ENCODE measurements at places on chromosomes 16 and 17. TPM values are rescaled to one million over a fixed set of nuclear protein-coding genes. Genes with fewer than 3 reads are reported as not detected.

GRCh38 chr16:22402191-22402590, 27.8 kb upstream of the CDR2 start:
- H3K36me3 ChIP-seq = peaks cover 3% of the 10 kb centered on the region
- no peak for DNase-seq
- H3K4me3 ChIP-seq = no peak overlapping the region
- H3K27me3 ChIP-seq = no peaks in the 10 kb centered on the region

ZNF785 gene
- 24.8 TPM for total RNA-seq

DNA sequence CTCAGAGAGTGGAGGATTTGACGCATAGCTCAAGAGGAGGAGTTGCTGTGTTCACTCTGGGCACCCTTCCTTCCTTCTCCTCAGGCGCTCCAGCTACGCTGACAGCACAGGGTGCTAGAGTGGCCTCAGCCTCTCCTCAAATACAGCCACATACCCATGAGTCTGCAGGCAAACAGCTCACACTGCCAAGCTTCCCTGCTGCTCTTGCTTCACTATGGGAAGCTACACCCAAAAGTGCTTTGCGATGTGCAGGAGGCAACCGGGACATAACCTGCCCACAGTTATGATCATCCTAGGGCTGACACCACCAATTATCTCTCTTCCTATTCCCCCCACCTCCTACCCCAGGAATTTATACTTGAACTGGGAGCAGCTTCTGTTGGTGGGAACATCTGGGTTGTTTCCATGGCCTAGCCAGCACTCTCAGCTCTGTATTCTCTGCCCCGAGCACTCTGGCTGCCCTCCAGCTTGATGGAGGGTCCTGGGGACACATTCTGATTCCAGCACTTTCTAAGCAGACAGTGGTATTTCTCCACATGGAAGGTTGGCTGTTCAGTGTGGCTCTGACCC, 40.3 kb upstream of the SREBF1 start:
- no peaks in the 10 kb centered on the region for H3K27me3 ChIP-seq
- peaks cover 5% of the 10 kb centered on the region for H3K36me3 ChIP-seq
- peaks cover 2% of the 10 kb centered on the region for H3K4me1 ChIP-seq
- DNase-seq = no peak
- no peak overlapping the region for H3K4me3 ChIP-seq
- H3K27ac ChIP-seq = no peak overlapping the region

DNA sequence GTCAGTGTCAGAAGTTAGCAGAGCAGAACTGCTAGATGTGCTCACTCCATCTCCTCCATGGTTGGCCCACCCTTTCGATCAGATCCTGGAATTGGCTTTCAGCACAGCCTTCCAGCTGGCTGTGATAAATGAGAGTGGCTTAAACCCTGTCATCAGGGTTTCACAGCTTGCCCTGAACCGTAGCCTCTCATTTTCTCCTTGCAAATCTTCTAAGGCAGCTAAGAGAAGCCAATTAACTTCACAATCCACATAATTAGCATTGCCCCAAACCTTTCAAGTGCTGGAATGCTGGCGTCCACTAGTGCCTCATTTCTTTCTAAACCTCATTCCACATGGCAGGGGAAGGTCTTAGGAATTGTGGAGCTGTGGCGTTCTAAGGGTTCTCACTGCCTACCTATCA, 21.7 kb downstream of the MILR1 start:
- DNase-seq = no peak
- no peaks in the 10 kb centered on the region for H3K4me1 ChIP-seq
- H3K4me3 ChIP-seq = no peak overlapping the region

HOXB5 gene
- not detected for total RNA-seq

DNA sequence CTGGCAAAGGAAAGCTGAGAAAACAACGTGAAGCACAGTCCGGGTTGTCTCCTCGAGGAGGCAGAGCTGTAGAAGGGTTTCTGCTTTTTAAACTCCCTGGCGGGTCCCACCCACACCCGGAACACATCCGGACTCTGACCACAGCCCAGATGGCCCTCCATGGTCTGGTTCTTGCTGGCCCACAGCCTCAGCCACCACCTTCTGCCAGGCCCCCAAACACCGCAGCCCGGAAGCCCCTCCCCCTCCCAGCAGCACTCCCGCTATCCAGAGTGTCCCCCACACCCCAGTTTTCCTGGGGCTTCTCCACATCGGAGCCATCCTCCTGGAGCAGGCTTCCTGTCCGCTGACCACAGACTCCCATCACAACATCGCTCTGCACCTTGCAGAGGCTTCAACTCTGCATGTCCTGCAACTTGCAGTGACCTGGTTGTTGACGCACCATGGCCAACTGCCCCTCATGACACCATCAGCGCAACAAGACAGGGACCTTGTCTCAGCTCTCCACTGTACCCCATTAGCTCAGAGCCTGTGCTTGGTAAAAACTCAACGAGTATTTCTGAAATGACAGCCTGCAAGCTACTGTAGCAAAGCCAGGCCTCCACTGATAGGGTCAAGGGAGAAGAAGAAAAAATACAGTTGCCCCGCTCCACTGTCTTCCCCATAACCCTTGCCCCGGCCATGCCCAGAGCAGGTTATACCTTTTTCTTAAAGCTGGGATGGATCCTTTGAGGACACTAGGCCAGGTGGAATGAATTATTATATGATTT, 129.8 kb downstream of the C16orf78 start:
- no peak overlapping the region for H3K4me3 ChIP-seq
- DNase-seq = peak; percentile 22
- no peaks in the 10 kb centered on the region for H3K27me3 ChIP-seq
- H3K36me3 ChIP-seq = no peaks in the 10 kb centered on the region
- no peak overlapping the region for H3K27ac ChIP-seq

ZNF423 gene
- total RNA-seq = not detected

Measured in activated naive CD8-positive, alpha-beta T cell treated with anti-CD3 and anti-CD28 coated beads, Interleukin-2, amount 10 ng/mL, durations not matched to agents 7 days and 5 days (primary cell).